ENCODE measurements at places on chromosomes 7 and 10. TPM values are rescaled to one million over a fixed set of nuclear protein-coding genes. Genes with fewer than 3 reads are reported as not detected.

The HOGA1 gene
- total RNA-seq, result 1.4 TPM

The TLX1 gene
- total RNA-seq, result not detected

The SMKR1 gene
- total RNA-seq, result 0.20 TPM

The CPA5 gene
- total RNA-seq, result not detected

The PON1 gene
- total RNA-seq, result not detected

The ESYT2 gene
- 139 TPM for total RNA-seq

The HMX2 gene
- not detected for total RNA-seq

The CYP26A1 gene
- total RNA-seq, result not detected

The CYP3A4 gene
- not detected for total RNA-seq

The AKR1C8 gene
- total RNA-seq, result not detected

The FKBP6 gene
- total RNA-seq, result not detected

The NDUFA5 gene
- 30.4 TPM for total RNA-seq

The MUC12 gene
- 0.23 TPM for total RNA-seq

The CALCR gene
- not detected for total RNA-seq

The ZNF32 gene
- 19.4 TPM for total RNA-seq

The PIP gene
- not detected for total RNA-seq

The GBX1 gene
- total RNA-seq, result not detected

The CRTAC1 gene
- 0.07 TPM for total RNA-seq

The TFEC gene
- 0.13 TPM for total RNA-seq

The ST8SIA6 gene
- total RNA-seq, result not detected

The HOXA10 gene
- total RNA-seq, result not detected

The HOXA7 gene
- 0.13 TPM for total RNA-seq

The DPP6 gene
- not detected for total RNA-seq

The CD36 gene
- total RNA-seq, result 1,000 TPM

The LIPM gene
- total RNA-seq, result 0.13 TPM

The FAM237B gene
- not detected for total RNA-seq

The FAM25A gene
- not detected for total RNA-seq

The LRIT1 gene
- total RNA-seq, result not detected

The TLL2 gene
- 0.13 TPM for total RNA-seq

The PNLIP gene
- not detected for total RNA-seq

The GPR37 gene
- 1.5 TPM for total RNA-seq

The ADGRA1 gene
- total RNA-seq, result not detected

The PSPH gene
- 47.9 TPM for total RNA-seq

The NPTX2 gene
- 3.3 TPM for total RNA-seq

The STEAP1 gene
- total RNA-seq, result 62.2 TPM
